Activated naive CD8-positive, alpha-beta T cell treated with anti-CD3 and anti-CD28 coated beads, Interleukin-2, amount 50 U/mL, for 24 hours (primary cell): ENCODE measurements at places on chromosomes 13 and 19.

DNA sequence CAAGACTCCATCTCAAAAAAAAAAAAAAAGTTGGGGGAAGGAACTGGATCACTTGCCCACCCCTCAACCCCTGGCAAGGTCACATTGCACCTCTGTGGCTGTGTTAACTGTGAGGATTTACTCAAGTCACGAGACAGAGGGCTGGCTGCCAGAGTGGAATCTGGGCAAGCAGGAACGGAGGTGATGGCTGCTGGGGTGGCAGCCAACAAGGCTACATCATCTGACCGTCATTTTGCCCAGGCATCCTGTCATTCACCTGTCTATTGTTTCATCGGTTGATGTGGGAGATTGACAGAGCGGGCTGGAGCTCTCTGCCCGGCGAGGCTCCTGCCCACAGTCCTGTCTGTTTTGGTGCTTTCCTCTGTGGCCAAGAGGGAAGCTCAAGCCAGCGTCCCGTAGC, 75.7 kb downstream of the DPF1 start:
- no peak for DNase-seq

- DNase-seq: no peak
Measured at GRCh38 chr19:46620716-46621115, 4.2 kb downstream of the PTGIR start.

DNA sequence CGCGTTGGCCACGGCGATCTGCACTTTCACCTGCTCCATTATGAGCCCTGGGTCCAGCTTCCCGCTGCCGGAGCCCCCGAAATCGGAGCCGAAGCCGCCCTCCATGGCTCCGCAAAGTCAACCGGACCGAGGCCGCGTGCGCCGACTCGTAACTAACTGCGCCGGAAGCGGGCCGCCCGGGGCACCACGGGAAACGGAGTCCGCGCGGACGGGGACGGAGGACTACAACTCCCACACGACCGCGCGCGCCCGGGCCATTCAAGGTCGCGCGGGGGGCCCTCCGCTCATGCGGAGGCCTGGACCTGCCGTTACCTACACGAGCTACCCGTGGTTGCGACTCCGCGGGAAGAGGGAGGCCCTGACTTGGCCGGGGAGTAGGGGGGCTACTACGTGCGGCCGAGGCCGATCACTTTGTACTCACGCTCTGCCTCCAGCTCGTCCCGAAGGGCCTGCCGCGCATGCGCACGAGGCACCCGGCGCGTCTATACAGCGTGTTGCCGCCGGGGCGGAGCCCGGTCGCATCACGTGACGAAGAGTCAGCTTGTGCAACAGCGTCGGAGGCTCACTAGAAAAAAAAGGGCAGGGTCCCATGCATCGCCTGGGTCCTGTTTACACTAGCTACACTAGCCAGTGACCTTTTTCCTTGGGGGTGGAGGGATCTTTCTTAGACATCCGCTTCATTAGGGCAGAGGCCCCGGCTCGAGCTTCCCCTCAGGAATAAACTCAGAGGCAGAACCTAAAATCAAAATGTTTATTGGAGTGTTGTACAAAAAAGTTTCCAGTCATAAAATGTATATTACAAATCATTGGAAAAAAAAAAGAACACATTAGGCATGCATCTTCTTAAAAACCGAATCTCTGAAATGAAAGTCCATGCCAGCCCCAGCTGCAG, at the start of gene TIMM13:
Gene TIMM13 (minus strand): TSS at position 158 of the 892 bp plus-strand sequence. CDS start 53 bp downstream, at position 105.
- DNase-seq: peak; percentile 97

GRCh38 chr13:48068952-48069351, 26.0 kb downstream of the MED4 start:
- no peak for DNase-seq

DNA sequence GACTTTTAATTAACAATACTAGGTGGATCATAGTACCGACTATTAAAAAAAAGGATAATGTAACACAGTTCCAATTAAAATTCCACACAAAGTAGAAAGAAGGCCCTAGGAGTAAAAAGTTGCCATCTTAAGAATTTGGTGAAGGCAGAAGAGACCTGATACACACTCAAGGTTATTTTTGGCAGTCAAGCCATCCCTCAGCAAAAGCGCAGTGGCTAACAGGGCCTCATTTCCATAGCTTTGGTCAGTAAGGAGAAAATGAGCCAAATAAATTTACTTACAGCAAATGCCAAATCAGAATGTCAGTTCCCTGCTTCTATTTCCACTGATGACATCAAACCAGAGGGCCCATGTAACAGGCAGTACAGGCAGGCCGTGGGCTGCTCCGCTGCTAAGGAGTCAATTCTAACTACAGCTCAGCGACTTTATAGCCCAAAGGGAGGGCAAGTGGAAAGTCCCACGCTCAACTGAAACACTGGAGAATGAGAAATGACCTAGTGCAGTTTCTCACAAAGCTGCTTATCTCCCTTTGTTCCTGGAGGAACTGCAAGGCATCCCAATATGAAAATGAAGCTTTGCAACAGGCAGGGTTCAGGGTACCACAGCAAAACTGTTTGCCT, 6.3 kb downstream of the ARGLU1 start:
- DNase-seq: peak; percentile 47

DNA sequence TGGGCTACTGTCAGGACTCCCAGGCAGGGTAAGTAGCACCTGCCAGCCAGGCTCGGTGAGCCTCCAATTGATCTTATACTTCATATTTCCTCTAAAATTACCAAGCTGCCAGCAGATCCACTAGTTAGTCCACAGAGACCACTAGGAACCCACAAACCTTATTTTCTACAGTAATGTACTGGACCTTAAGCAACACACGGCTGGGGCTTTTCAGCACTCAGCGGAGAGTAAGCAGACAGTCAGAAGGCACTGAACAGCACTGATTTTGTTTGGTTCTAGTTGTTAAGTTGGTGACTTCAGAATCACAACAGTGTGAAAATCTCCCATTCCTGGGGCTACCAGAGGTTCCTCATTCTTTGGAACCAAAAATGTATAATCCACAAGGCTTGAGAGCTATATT, 56.1 kb downstream of the MRPL57 start:
- DNase-seq: no peak
